Bone marrow (tissue), 2 donors: ENCODE measurements at places on chromosomes 2 and 18.

GRCh38 chr2:64157792-64158191, 13.6 kb upstream of the PELI1 start:
- no peak for DNase-seq

- no peak for DNase-seq
These were observed 80.3 kb downstream of the CD28 start for GRCh38 chr2:203786549-203787351.

DNA sequence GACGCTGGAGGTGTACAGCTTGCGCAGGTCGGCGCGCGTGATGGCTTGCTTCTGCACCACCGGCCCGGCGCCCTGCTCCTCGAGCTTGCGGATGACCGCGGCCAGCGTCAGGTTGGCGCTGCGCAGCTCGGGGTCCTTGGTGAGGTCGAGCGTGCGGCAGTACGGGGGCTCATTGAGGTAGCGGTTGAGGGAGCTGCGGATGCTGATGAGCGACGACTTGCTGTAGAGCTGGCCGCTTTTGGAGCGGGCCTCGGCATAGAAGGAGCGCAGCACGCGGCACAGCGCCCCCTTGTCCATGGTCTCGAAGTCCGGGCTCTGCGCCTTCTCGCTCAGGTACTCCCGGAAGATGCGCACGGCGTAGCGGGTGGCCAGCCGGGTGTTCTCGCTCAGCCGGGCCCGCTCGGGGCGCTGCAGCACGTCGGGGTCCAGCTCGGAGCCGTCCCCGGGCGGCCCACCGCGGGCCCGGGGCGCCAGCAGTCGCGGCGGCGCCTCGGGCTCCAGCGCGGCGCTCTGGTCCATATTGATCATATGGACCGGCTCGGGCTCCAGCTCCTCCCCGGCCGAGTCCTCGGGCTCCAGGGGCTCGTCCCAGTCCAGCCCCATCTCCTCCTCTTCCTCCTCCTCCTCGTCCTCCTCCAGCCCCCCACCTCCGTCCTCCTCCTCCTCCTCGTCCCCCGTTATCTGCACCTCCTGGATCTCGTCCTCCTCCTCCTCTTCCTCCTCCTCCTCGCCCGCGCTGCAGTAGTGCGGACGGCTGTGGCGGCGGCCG, 523 bp downstream of the KCTD1 start:
- DNase-seq = no peak

DNA sequence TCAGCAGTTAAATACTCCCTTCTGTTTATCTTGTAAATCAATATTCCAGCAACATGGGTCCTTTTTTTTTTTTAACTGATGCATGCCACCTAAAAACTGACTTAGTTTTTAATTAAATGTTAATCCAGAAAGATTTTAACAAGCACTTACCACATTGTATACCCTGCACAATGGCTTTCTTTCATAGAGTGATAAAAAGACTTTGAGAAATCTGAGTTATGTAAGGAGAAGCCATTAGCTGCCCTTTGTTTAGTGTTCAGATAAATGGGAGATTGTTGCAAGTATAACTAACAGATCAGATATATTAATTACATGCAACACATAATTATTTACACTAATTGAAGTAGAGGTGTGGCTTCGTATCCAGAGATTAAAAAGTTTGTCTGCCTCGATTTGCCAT, 22.7 kb upstream of the NFATC1 start:
- DNase-seq = no peak

GRCh38 chr2:45691171-45691999, 39.9 kb downstream of the PRKCE start:
- DNase-seq = no peak

DNA sequence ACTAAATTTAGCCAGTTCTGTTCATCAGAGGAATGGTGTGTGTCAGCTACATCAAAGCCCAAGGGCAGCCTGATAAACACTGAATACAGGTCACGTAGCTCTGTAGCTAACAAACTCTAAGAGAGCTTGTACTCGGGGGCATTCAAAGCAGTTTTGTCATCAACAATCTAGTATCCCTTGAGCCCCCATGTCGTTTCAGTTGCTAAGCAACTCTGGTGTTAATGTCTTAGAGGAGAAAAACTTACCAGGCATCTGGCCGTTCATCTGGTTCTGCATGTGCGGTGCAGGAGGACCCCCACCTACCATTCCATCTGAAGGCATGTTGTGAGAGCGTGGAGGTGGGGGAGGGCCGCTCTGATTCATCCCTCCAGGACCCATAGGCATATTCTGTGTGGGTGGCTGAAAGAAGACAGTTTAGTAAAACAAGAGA, 33.1 kb downstream of the SS18 start:
- DNase-seq = no peak

DNA sequence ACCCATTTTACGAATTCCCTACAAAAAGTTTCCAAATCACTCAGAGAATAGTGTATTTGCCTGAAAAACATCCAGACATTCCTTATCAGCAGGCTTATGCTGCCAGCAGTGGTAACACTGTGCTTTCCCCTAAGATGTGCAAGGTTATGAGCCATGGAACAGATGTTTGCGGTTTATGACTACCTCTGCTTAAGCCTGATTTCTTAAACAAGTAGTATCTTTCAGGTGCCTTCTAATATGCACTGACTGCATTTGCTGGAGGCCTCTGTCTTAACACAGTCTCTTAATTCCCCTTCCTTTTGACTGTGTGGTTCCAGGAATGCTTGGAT, 54.8 kb downstream of the CDC42EP3 start:
- DNase-seq = no peak

- DNase-seq = no peak
These were observed 403 bp downstream of the TMEM127 start for GRCh38 chr2:96265349-96265839.

- DNase-seq = no peak
These were observed 8.8 kb upstream of the ITGB6 start for GRCh38 chr2:160208655-160209515.

- no peak for DNase-seq
These were observed 458.7 kb upstream of the ID2 start for GRCh38 chr2:8222979-8223694.

DNA sequence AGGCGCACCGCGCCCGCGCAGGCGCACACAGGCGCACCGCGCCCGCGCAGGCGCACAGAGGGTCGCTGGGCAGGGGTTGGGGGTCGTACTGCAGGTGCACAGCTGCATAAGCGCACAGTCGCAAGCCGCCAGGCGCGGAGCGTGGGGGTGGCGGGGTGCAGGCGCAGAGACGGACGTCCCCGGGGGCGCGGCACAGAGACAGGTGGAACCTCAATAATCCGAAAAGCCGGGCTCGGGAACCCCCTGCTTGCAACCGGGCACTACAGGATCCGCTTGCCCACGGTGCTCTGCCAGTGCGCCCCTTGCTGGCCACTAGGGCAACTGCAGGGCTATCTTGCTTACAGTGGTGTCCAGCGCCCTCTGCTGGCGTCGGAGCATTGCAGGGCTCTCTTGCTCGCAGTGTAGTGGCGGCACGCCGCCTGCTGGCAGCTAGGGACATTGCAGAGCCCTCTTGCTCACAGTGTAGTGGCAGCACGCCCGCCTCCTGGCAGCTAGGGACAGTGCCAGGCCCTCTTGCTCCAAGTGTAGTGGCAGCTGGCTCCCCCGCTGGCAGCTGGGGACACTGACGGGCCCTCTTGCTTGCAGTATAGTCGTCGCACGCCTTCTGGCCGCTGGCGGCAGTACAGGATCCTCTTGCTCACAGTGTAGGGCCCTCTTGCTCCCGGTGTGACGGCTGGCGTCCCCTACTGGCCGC, 34.9 kb downstream of the FAM110C start:
- no peak for DNase-seq
